ENCODE measurements at places on chromosomes 2 and 18.
A peak's percentile ranks its signal among the peaks of the same experiment; 100 is the strongest.

- DNase-seq, result no peak
Measured at GRCh38 chr2:224517963-224518362, 67.2 kb downstream of the CUL3 start.

GRCh38 chr2:3806168-3806567, 102.8 kb downstream of the DCDC2C start:
- DNase-seq, result no peak

GRCh38 chr2:234771176-234771575, 180.6 kb upstream of the SH3BP4 start:
- no peak for DNase-seq

GRCh38 chr2:212005085-212005671, 533.4 kb downstream of the ERBB4 start:
- no peak for DNase-seq

DNA sequence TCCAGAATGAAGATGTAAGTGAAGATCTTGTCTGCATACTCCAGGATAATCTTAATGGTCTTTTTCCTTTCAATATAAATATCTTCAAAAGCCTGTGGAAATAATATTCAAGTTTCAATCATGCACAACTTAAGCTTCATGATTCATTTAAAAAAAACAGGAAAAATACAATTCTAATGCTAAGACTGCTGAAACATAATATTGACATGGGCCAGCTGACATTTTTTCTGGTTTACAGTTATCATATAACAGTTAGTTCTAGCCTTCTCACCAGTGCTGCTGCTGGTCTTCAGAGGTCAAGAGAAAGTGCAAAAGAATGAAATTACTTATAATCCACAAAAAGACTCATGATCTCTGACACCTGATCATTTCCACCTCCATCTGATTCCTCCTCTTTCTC, 110.4 kb upstream of the SCN1A start:
- DNase-seq, result no peak

DNA sequence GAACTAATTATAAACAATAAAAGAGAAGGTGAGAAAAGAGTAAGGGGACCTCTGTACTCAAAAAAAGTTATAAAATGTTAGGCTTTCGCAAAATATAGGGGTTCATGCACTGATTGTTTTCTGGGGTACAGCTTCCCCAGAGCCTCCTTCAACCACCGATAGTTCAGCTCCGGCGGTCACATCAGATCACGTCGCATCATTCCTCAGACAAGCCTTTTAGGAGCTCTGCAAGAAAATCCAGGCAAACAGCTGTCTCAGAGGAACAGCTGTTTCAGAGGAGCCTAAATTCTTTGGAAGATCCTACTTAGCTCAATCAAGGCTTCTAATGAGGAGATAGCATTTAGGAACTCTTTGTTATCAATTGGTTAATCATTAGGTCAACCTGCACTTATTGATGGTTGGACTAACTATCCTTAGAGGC, 78.7 kb downstream of the MYCN start:
- DNase-seq, result no peak

DNA sequence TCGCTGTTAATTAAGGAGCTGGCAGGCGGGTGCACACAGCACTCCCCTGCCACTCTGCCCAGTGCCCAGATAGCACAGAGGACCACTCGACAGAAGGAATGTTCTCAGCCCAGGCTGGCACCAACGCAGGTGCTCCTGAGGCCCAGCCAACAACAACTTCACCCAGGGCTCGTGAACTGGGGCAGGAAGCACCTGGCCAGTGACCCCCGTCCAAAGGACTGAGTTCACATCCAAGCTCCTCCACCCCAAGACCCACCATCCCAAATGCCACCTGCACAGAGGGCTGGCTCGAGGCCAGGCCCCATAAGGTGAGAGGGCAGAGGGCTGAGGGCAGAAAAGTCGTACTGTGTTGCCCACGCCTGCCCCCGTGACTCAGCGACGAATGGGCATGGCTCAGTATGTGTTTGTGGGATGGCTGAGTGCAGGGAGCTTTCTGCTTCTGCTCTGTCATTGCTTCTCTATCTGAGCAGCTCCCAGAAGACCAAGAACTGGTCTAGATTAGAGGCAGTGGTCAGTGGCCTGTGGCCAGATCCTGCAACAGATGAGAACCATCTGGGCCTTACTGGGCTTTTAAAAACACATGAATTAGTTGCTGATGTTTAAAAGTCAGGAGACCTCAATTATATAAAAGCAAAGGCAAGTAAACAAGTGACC, 68.4 kb downstream of the POLR1A start:
- DNase-seq, result peak; percentile 38
